ENCODE measurements at places on chromosomes 5 and 9.

DNA sequence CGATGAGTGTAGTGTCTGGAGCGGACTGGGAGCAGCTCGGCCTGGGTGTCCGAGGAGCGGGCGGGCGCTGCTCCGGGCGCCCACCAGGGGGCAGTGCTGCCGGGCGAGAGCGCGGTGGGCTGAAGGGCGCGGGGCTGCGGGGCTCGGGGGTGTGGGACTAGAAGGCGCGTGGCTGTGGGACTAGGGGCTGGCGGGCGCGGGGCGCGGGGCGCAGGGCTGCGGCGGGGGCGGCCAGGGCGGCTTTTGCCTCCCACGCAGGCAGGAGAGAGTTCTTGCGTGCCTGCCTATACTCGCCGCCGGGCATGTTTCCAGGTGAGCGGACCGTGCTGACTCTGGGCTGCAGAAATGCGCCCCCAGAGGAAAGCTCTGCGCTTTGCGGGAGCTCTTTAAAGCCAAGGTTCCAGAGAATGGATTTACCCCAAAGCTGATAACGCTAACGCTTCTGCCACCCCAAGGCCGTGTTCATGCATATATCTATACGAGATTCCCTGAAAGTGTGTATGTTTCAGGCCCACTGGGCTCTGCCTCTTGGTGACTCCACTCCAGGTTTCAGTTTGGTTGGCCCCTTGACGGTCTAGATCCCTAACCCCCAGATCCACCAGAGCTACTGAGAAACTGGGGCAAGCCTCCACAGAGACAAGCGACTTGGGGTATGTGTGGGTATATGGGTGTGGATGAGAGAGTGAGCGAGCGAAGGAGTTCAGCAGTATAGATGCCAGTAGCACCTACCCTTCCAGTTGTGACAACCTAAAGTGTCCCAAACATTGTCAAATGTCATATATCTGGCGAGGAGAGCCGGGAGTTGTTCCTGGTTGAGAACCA is 56.2 kb downstream of the ACER2 start:
- DNase-seq, result peak; percentile 63

- DNase-seq, result no peak
Observed at GRCh38 chr9:4220346-4220745, 79.5 kb downstream of the GLIS3 start.

GRCh38 chr5:87899208-87899661 is 369.4 kb downstream of the TMEM161B start:
- DNase-seq, result peak; percentile 90

DNA sequence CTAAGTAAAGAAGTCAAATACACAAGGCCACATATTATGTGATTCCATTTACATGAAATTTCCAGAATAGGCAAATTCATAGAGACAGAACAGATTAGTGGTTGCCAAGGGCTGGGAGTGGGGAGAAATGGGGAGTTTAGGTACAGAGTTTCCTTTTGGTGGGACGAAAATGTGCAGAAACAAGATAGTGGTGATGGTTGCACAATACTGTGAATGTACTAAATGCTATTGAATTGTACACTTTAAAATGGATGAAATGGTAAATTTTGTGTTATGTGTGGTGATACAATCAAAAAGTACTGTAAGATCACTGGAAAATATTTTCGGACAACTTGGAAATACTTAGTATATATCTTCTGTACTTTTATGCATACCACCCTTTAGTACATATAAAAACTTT is 15.0 kb downstream of the ECM2 start:
- no peak for DNase-seq

GRCh38 chr9:18665947-18666346 is 192.0 kb downstream of the ADAMTSL1 start:
- no peak for DNase-seq

GRCh38 chr5:171355302-171355724 is 32.3 kb upstream of the NPM1 start:
- DNase-seq, result no peak

DNA sequence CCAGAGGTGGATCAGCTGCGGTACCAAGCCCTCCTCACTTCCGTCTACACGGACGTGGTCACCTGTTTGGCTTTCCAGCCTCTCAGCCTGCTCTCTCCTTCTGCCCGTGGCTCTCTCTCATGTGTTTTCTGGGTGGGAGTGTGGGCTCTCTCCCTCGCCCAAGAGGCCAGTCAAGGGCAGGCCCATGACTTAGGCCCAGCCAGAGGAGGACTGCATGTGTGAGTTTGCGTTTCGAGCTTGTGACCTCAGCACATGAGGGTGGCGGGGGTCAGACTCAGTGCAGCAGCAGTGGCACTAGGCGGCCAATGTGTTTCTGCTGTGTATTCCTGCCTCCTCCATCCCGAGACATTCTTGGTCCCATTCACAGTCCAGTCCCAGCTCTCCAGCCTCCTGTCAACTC is 82.5 kb upstream of the SMIM23 start:
- DNase-seq, result no peak

GRCh38 chr9:98178874-98179850 is 13.3 kb downstream of the CORO2A start:
- DNase-seq, result no peak

DNA sequence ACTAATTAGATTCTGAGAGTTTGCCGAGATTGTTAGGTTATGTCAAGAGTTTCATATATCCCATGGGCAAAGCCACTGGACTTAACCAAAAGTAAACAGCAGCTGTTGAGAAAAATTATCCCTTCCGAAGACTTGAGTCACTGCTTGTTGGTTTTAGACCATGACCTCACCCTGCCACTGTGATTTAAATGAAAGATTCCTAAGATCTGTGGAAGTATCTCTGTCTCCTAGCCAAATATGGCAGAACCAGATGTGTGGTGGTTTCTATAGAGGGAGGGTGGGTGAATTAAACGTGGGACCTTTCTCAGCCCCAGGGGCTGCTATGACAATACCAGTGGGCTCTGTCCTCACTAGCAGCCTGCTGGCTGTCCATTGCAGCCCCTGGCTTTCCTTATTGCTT is 19.3 kb downstream of the DMRT3 start:
- no peak for DNase-seq

GRCh38 chr9:107954312-107954711 is 464.7 kb upstream of the KLF4 start:
- DNase-seq, result no peak

DNA sequence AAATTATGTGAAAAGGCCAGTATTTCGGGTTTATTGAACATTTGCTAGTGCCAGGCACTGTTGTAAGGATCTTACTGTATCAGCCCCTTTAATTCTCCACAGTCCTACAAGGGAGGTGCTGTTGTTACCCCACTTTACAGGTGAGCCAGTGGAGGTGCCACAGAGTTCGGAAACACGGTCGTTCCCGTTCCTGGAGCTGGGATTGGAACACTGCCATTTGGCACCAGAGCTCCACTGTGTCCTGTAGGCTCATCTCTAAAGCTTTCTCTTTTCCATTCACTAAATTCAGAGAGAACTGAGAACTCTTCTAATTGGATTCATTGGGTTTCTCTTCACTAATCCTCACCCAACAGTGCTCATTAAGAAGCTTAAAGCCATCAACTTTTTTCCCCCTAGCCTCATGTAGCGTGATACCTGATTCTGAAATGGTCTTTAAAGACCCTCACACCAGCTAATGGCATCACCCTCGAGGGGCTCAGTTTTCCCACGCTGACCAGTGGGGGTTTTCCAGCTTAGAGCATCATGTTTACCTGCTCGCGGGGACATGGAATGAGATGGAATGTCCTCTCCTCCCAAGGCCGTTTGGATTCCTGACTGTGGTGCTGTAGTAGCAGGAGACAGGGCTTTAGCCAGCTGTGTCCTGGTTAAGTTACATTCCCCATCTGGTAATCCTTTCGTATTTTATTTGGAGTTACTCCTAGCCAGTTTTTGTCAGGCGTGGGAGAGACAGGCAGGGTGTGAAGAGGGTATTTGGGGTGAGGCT is 5.8 kb downstream of the ERGIC1 start:
- DNase-seq, result no peak

All from mesenchymal stem cell (in vitro differentiated cells and primary cell).